Left forelimb (tissue), 1 donor: ENCODE measurements at places on chromosomes 4 and X.
A peak's percentile ranks its signal among the peaks of the same experiment; 100 is the strongest.

GRCh38 chr4:24321131-24321530, 263.2 kb downstream of the DHX15 start:
- DNase-seq = no peak

DNA sequence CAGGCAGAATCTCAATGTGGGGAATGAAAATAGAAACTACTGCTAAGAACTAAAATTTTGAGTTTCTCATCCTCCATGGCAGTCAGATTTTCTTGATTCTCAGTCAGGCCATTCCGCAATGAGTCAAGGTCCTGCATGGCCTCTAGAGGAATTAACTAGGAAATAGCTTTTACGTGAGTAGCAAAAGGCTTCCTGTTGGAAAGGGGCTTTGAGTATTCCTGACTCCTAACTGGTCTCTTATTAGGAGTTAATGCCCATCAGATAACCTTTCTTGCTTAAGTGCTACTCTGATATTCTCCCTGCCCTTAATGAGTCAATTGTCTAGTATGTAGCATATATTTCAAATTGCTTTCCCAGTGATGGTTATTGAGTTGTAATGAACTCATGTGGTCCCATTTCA, 65.7 kb upstream of the ARHGAP24 start:
- no peak for DNase-seq

DNA sequence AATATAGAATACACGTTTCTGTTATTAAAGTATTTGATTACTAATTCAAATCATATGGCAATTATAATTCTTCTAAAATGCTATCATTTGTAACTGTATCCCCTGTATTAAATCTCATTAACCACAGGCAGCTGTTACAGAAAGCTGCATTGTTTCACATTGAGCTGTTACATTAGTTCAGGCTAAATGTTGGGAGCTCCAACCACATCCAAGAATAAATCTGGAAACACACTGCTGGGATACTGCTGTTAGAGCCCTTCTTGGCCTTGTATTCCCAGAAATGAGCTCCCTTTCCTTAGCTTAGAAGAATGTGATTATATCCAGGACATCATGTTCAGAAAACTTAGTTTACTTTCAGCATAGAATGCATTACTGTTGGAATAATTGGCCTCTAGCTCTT, 48.2 kb downstream of the GUCY1B1 start:
- no peak for DNase-seq

- no peak for DNase-seq
These were observed 110.7 kb upstream of the TLR3 start for GRCh38 chr4:185958094-185958747.

GRCh38 chr4:37978248-37978924, 18.2 kb downstream of the PTTG2 start:
- no peak for DNase-seq

- no peak for DNase-seq
These were observed 218.5 kb upstream of the ANKRD50 start for GRCh38 chr4:124931050-124931449.

DNA sequence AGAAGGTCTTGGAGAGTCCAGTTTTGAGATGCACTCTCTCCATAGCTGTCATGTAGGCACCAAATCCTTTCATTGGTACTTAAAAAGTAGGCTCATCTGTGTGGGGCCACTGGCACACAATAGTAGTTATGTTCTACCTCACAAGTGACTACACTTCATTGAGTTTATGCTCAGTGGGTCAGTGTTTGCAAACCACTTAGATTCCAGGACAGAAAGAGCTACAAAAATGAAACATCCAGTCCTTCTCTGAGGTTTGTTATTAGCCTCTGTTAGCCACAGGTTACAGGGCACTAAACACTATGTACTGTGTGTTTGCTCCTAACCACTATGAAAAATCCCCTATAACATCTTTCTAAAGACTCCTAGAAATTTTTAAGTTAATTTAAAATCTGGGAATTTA, 13.8 kb downstream of the RAB28 start:
- DNase-seq = no peak

GRCh38 chr4:27928761-27929540, 1068.3 kb downstream of the STIM2 start:
- no peak for DNase-seq

- DNase-seq = no peak
These were observed 1143.4 kb downstream of the ARAP2 start for GRCh38 chr4:35100932-35101331.

DNA sequence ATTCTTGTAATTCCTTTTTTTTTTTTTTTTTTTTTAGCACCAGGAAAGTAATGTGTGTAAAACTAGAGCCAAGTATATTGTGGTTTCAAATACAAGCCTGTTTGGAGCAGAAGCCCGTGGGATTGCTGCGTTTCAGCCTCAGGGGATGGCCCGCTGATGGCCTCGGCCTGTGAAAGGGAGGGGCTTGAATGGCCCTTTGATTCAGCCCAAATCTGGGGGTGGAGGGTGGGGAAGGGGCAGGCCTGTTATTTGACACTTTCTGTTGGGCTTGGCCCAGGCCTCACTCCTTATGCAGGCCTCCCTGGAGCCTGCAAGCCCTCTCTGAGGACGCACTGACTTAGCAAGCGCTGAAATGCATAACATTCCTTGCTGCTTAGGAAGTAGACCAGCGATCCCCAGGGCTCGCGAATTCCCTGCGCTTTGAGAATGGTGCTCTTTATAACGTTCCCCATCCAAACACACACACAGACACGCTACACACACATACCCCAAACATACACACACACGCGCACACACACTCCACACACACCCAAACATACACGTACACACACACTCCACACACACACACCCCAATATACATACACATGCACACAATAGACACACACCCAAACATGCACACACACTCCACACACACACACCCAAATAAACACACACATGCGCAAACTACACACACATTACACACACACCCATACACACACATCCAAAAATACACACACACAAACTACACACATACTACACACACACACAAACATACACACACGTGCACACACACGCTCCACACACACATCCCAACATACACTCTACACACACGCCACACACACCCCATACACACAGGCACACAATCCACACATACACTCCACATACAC, 29.6 kb downstream of the TLR10 start:
- DNase-seq = peak; percentile 90

- no peak for DNase-seq
These were observed 375.6 kb downstream of the PDGFC start for GRCh38 chr4:156596026-156596425.

DNA sequence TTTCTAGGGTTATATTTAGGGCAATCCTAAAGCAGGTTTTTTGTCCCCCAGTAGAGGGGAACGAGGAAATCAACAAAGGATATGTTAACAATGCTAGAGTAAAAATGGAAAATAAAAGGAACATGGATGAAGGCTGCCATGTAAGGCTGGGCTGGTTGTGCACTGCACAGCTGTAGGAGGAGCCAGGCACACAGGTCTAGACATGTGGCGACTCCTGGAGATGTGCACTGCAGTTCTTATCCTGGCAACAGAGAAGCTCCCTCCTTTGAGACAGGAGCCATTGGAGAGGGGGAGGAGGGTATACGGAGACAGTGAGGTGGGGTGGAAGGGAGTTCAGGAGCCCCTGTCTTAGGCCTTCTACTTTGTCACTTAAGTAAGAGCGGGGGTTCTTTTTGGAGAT, 65.9 kb downstream of the NAT8L start:
- no peak for DNase-seq

- no peak for DNase-seq
These were observed 31.6 kb upstream of the SOD3 start for GRCh38 chr4:24763631-24764297.

DNA sequence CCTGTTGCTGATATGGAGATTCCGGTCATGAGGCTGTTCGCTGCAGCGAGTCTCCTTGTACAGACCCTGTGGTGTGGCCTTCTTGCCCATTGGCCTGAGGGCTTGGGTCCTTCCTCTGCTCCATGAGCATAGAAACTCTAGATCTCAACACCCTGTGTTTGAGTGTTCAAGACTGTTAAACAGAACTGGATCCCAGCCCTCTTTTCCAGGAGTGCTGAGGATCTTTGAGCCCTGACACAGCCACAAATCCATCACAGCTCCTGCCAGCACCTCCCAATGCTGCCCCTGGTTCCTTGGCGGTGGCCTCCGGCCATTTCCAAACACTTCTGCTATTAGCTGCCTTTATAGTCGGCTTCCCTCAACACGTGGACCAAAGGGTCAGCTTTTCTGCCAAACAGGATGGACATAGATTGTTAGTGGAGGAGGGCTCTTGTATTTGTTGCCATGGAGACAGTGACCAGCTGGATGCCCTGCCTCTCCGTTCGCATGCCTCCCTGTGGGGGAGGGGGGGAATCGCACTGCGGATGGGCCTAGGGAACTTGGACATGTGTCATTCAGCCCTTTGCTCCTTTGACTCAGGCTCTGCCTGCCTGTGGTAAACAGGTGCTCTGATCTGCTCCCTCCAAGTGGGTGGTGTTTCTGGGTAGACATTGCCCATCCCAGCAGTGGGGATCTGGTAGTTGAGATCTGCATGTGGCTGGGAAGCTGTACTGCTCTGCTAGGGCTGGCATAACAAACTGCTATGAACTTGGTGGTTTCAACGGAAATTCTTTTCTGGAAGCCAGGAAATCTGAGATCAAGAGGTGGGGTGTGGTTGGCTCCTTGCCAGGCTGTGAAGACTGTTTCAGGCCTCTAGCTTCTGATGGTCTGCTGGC, 6.9 kb upstream of the WDR1 start:
- DNase-seq = no peak

DNA sequence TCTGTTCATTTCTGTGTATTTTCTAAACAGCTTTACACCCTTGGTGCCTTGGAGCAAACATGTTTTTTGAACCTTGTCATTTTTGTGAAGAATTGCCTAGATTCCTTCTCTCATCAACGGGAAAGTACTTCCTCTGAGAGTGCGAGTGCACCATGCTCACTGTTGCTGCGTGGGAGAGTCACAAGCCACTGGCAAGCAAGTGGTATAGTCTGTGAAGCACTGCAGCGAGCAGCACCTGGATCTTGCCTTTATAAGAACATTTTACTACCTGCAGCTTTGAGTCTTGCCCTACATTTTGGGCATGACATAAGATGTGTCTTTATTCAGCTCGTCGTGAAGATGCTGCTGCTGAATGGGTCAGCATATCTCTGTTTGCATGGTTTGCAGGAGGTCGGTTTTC, 44.9 kb downstream of the HADH start:
- DNase-seq = no peak

- DNase-seq = no peak
These were observed 19.5 kb downstream of the RELL1 start for GRCh38 chr4:37666625-37667071.

DNA sequence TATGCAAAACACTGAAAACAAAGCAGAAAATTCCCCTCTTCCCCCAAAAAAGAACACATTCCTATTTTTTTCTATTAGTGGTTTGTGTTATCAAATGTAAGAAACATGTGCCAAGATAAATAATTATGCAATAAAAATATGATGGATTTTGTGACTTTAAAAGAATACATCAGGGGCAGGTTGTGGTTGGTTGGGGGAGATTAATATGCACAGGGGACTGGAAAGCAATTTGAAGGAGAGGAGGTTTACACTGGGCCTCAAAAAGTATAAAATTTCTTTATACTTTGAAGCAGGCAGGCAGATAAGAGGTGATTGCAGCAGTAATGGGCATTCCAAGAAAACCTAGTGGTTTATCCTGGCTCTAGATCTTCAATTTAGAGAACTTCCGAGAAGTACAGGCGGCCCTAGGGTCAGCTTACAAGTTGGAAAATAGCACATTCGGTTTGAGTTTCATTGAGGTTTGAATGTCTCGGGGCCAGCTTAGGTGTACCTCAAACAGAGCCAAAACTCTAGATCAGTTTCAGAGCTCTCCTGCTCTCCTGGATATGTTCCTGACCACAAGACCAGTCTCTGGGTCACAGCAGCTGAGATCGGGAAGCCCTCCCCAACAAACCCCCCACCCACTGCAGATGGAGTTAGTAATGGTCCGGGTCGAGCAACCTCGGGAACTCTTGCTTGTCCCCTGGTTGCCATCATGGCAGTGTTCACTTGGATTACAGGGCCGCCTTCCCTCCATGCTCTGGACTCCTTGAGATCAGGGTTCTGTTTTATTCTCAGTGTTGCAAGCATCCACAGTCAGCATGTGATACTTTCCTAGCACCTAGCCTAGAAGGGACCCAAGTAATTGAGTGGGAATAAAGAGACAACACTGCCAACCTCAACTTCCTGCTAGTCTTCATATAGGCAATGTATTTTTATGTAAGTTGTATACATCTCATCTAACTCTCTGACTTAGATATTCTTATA, 112.1 kb upstream of the DDIT4L start:
- DNase-seq = no peak

DNA sequence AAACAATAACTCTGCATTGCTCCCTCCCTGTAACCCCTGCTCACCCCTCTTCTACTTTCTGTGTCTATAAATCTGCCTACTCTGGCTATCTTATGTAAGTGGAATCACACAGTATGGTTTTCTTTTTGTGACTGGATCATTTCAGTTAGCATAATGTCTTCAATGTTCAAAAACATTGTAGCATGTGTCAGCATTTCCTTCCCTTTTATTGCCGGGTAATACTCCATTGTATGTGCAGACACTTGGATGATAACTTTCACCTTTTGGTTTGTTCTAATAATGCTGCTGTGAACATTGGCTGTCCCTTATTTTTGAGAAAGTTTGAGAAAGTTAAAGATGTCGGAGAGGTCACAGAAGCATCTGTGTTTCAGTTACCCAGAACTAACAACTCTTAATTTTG, 60.6 kb upstream of the TLR2 start:
- DNase-seq = no peak

- no peak for DNase-seq
These were observed 169.9 kb downstream of the DCLK2 start for GRCh38 chr4:150248181-150248580.

DNA sequence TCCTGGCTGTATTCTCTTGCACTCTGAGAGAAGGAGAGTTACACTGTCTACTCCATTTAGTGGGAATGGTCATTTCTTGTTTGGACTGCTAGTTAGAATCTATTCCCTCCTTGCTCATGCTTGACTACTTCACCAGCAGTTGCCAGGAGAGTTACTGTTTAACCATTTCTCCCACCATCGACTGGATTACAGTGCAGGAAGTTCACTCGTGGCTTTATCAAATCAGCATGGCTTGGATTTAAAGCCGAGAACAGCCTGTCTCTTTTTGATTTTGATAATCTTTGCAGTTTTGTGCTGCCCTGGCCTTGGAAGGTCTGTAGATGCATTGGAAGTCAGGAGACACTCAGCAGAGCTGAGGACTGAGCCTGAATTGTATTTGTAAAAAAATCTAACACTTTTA, 3.2 kb downstream of the GBA3 start:
- DNase-seq = no peak

DNA sequence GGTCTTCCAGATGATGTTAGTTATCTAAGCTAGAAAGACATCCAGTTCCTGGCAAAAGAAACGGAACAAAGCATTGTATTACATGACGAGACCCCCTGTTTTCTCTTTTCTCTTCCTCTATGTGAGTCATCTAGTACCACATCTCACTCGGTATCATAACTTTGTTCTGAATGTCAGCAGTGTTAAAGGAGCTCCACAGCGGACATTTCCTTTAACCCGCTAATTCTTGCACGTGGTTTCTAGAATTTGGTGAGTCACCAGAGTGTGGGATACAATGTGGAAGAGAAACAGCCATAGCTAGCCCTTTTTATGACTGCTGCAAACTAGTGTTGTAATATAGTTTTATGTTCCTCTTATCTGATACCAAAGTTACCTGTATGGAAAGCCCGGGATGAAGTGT, 243.7 kb downstream of the TENM3 start:
- DNase-seq = no peak
